ENCODE measurements at places on chromosomes 2 and 18.

GRCh38 chr2:187310701-187311100 lies 137.4 kb downstream of the CALCRL start:
- DNase-seq: no peak

- no peak for DNase-seq
These were observed 3.4 kb downstream of the SERPINB2 start for GRCh38 chr18:63890950-63891304.

GRCh38 chr2:151269798-151270568 lies 8.3 kb upstream of the RBM43 start:
- DNase-seq: no peak

GRCh38 chr18:77560341-77560992 lies 310.8 kb downstream of the GALR1 start:
- no peak for DNase-seq

DNA sequence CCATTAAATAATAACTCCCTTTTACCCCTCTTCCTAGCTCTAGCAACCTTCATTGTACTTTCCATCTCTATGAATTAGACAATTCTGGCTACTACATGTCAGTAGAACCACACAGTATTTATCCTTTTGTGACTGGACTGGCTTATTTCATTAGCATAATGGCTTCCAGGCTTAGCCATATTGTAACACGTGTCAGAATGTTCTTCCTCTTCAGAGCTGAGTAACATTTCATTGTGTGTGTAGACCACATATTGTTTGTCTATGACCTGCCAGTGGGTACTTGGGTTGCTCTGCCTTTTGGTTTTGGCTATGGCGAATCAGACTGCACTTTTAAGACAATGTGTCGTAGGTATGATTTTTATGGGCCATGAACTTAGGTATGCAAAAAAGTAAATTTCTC lies 20.9 kb downstream of the TSN start:
- DNase-seq: no peak

GRCh38 chr18:12946549-12947284 lies 1.1 kb upstream of the SEH1L start:
- no peak for DNase-seq

GRCh38 chr2:191287820-191288219 lies 42.6 kb downstream of the MYO1B start:
- no peak for DNase-seq

GRCh38 chr2:142040556-142040955 lies 90.3 kb downstream of the LRP1B start:
- DNase-seq: no peak

- no peak for DNase-seq
These were observed 774 bp upstream of the FZD7 start for GRCh38 chr2:202032846-202033316.
